ENCODE measurements at places on chromosomes 16 and 17.

GRCh38 chr17:73011016-73011486 lies 81.4 kb downstream of the SLC39A11 start:
- H3K36me3 ChIP-seq: no peaks in the 10 kb centered on the region
- H3K27me3 ChIP-seq: no peaks in the 10 kb centered on the region
- H3K4me1 ChIP-seq: peaks cover 7% of the 10 kb centered on the region
- peak overlapping the region; percentile 55 for H3K4me3 ChIP-seq
- peak; percentile 47 for DNase-seq
- no peak overlapping the region for H3K27ac ChIP-seq

- DNase-seq: no peak
- no peak overlapping the region for H3K4me3 ChIP-seq
- peaks cover 30% of the 10 kb centered on the region for H3K36me3 ChIP-seq
- H3K4me1 ChIP-seq: peaks cover 26% of the 10 kb centered on the region
- H3K27ac ChIP-seq: no peak overlapping the region
Observed at GRCh38 chr17:2801841-2802240, 5.6 kb downstream of the RAP1GAP2 start.

DNA sequence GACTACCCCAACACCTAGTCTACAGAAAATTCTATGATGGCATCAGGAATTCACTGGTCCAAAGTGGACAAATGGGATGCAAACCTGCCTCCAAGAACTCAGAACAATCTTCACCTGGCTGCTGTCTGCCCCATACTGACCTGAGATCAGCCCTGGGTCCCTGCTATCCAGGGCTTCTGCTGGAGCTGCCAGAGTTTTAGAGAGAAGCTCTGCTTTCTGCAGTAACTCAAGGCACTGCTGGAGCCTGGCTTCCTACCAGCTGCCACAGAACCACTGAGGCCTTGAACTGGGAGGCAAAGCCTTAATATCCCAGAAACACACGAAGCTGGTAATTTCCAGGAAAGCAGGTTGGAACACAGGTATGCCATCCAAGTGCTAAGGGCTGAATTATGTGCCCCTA lies 7.5 kb downstream of the TMEM170A start:
- no peak overlapping the region for H3K4me3 ChIP-seq
- peaks cover 4% of the 10 kb centered on the region for H3K36me3 ChIP-seq
- no peak overlapping the region for H3K27ac ChIP-seq
- H3K4me1 ChIP-seq: peaks cover 25% of the 10 kb centered on the region
- DNase-seq: no peak

GRCh38 chr17:75077496-75078283 lies 10.1 kb upstream of the SLC16A5 start:
- no peak overlapping the region for H3K4me3 ChIP-seq
- H3K36me3 ChIP-seq: no peaks in the 10 kb centered on the region
- H3K27ac ChIP-seq: peak overlapping the region; percentile 43
- no peaks in the 10 kb centered on the region for H3K27me3 ChIP-seq
